ENCODE measurements at places on chromosomes 6 and 20. TPM values are rescaled to one million over a fixed set of nuclear protein-coding genes. Genes with fewer than 3 reads are reported as not detected.
A peak's percentile ranks its signal among the peaks of the same experiment; 100 is the strongest.

SRSF3 gene
- 269 TPM for total RNA-seq

DNA sequence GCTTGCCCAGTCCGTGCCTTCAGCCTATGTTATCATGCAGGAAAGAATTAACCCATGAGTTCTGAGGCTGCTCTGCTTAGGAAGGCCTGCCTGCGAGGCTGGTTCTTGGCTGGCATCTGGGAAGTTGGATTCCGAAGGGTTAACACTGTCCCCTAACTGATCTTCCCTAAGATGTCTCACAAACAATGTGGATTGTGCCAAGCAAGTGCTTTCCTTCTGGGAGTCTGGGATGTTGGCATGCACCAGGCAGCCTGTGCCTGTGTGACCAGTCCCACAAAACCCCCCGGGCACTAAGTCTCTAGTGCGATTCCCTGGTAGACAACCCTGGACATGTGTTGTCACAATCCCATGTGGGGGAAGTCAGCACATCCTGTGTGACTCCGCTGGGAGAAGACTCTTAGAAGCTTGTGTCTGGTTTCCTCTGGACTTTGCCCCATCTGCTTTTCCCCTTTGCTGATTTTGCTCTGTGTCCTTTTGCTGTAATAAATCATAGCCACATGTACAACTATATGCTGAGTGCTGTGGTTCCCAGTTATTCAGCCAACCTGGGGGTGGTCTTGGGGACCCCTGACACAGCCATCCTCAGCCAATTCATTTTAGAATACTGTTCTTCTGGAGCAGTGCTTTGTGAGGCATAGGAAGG is 83.8 kb downstream of the SLC22A23 start:
- DNase-seq: peak; percentile 71

GRCh38 chr20:37238426-37238825 is 23.2 kb downstream of the GHRH start:
- no peak for DNase-seq

GRCh38 chr6:2582268-2582667 is 168.5 kb downstream of the MYLK4 start:
- no peak for DNase-seq

ZNF391 gene
- 0.03 TPM for total RNA-seq

DNA sequence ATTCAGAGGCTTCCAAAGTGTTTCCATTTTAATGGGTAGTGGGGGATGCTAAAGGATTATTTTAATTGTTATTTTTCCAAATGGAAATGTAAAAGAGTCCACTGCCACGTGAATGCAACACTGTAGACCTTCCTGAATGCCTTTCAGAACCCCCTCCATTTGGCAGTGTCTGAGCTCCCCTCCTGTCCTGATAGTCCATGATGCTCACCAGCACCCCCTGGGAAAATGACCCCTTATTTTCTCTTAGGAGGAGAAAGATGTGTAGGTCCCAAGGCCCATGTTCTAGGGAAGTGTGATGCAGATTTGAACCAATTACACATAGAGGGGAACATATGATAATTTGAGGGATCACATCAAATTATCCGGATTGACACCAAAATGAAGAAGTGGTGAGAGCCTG is 46.8 kb upstream of the SH3BGRL2 start:
- no peak for DNase-seq

DNA sequence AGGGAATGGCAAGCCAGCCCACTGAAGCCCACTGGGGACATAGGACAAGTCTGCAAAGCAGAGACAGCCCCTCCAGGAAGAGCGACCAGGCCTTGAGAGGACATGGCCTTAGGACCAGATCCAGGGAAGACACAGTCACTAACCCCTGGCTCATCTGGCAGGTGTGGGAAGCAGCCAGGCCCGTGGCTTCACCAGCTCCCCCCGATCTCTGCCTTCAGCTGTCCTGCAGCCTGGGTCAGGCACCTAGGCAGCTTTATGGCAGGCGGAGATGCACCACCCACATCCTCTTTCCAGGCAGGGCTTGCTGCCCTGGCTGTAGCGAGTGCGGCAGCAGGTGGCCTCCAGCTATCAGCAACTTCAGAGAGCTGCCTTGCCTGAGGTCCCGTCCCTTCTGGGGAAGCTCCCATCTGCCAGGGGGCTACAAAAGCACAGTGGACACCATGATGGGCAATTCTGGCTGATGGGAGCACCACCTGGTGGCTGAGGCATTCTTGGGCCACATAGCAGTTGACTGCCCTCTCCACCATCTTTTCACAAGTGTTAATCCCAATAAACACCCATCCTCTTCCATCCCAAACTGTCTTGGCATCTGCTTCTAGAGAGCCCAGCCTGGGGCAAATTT is 85.8 kb downstream of the DZANK1 start:
- DNase-seq: no peak

DNA sequence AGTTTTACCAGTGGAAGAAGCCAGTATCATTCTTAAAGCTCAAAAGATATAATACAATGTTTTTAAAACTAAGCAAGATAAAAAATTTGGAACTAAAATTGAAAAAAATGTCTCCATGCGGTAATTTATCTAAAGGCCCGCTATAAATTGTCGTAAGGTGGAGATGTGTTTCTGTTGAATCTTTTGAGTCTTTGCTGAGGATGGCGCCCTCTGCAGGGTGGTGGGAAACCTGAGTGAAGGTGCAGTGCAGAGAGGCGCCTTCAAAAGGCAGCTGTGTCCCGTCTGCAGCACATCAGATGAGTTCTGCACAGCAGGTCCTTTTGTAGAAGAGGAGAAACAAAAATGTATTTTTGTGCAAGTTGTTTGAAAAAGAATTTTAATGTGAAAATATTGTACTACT is 29.4 kb upstream of the KIF25 start:
- peak; percentile 49 for DNase-seq

DNA sequence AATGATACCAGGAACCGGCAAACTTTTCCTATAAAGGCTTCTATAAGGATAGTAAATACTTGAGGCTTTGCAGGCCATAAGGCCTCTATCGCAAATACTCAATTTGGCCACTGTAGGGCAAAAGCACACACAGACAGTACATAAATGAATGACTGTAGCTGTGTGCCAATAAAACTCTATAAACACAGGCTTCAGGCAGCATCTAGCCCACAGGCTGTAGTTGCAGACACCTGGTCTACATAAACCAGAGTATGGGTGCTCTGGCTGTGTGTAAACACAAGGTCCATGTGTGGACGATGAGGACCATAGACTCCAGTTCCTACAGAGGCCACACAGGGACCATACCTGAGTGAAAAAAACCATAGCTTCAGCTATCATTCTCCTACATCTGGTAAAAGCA is 52.2 kb downstream of the ZMYND8 start:
- peak; percentile 92 for DNase-seq

DNA sequence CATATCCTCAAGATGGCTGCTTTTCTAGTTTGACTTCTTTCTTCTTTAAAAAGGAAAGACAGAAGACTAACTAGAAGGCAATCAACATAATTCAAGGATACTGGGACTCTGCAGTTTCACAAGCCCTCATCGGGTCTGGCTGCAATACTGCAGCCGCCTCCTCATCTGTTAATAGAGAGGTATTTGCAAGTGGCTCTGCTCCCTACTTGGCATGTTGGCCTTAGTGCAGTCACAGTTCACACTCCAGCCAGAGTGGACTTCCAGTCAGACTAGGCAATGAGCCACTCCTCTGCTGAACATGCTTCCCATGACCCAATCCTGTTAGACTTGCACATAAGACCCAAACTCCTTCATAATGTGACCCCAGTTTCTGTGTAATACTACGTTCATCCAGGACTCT is 141.9 kb upstream of the ENPP5 start:
- no peak for DNase-seq

DNA sequence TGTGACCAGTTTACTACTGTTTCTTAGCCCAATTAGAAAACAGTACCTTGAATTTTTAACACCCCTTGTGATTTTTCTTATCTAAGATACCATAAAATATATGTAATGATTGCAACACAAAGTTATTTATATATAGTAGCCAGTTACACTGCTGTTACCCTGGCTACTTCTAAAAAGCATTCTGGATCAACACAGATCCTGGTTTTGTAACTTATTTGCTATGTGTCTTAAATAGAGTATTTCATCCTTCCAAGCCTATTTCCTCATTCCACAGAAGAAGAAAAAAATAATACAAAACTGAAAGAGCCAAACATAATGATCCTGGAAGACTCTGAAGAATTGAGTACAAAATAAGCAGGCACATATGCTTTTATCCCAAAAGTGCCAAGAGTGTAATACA is 19.0 kb upstream of the GSTA4 start:
- DNase-seq: no peak

TUBB1 gene
- 0.03 TPM for total RNA-seq

GRCh38 chr6:96537726-96538125 is 16.1 kb downstream of the UFL1 start:
- no peak for DNase-seq

GRCh38 chr6:11525468-11526155 is 11.9 kb upstream of the TMEM170B start:
- DNase-seq: no peak

DNA sequence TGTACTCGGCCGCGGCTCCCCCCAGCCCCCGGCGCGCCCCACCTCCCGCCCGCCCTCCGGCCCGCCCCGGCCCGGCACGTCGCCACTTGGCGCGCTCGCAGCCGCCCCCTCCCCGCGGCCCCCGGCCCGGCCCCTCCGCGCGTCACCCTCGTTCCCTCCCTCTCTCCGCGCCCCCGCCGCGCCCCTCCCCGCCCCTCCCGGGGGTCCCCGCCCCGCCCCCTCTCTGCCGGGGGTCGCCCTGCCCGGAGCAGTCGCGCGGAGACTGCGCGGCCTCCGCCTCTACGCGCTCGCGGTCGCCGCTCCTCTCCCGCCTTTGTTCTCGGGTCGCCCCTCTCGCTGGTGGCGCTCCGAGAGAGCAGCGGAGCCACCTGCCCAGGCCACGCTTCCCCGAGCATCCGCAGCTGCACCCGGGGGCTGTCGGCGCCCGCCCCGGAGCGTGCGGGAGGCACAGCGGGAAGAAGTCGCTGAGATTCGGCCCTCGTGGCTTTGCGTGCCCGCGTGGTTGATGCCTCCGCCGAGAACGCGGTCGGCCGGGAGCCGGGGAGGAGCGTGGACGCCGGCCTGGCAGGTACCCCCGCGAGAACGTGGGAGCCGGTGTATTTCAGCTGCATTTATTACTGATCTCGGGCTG is at the start of gene PHF10:
Gene PHF10, minus strand, starts transcription at position 7 of the 631 bp plus-strand sequence. CDS start 569 bp downstream, outside the sequence.
- DNase-seq: no peak

SLC16A10 gene
- not detected for total RNA-seq

DNA sequence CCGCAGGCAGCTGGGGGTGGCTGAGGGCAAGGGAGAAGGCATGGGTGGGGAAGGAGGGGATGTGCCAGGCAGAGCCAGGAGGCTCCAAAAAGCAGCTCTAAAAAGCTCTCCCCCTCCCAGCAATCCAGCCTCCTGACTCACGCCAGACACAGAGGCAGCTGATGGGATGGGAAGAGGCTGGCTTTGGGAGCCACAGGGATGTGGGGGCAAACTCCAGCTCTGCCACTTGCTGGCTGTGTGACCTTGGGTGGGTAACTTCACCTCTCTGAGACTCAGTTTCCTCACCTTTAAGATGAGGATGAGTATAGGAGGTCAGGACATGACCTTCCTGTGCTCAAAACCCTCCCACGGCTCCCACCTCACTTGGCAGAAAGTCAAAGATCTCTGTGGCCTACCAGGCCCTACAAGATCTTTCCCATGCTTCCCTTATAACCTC is 148.9 kb downstream of the CEBPB start:
- no peak for DNase-seq

DNA sequence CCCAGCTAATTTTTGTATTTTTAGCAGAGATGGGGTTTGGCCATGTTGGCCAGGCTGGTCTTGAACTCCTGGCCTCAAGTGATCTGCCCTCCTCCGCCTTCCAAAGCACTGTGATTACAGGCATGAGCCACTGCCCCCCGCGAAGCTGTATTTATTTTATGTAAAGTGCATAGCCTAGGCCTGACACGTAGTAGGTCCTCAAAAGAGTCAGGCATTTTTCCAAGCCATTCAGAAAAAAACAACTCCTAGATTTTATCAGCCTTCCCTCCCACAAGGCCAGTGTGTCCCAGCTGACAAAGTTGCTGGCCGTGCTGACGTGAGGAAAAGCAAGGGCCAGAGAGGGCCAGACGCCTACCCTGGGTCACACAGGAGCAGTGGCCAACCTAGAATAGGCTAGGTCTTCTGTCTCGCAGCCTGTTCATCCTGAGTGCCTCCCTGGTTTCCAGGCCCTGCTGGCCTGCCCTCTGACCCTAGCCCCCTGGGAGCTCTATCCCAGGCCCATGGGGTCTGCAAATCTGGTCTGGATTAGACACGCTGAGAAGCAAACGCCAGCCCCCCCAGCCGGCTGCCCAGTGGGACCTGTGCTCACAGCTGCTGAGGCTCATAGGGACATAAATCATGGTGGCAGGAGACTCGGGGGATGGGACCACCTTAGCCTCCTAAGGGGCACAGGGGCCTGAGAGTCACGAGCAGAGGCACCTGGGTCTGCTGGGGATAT is 11.8 kb downstream of the TCF15 start:
- DNase-seq: no peak

All from HT-29 (cell line).